ENCODE measurements at places on chromosomes 1 and 21. TPM values are rescaled to one million over a fixed set of nuclear protein-coding genes. Genes with fewer than 3 reads are reported as not detected.

- no peak for DNase-seq
Measured at GRCh38 chr21:44354001-44354405, 582 bp downstream of the TRPM2 start.

DNA sequence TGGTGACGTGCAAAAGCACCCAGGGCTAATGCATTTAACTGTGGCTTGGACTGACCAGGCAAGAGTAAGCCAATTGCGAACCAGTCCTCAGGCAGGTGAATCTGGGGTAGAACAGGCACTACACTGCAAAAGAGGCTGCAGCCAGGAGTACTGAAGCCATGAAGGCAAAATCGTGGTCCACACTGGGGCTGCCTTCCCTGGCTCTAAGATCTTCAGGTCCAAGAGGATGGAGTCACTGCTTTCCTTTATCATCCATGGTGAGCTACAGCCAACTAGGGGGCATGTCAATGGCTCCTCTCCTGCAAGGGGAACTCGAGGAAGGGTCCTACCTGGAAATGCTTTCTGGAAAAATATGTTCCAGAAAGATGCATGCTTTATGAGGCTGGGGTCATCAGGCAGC, 100.6 kb upstream of the AJAP1 start:
- DNase-seq, result no peak

DNA sequence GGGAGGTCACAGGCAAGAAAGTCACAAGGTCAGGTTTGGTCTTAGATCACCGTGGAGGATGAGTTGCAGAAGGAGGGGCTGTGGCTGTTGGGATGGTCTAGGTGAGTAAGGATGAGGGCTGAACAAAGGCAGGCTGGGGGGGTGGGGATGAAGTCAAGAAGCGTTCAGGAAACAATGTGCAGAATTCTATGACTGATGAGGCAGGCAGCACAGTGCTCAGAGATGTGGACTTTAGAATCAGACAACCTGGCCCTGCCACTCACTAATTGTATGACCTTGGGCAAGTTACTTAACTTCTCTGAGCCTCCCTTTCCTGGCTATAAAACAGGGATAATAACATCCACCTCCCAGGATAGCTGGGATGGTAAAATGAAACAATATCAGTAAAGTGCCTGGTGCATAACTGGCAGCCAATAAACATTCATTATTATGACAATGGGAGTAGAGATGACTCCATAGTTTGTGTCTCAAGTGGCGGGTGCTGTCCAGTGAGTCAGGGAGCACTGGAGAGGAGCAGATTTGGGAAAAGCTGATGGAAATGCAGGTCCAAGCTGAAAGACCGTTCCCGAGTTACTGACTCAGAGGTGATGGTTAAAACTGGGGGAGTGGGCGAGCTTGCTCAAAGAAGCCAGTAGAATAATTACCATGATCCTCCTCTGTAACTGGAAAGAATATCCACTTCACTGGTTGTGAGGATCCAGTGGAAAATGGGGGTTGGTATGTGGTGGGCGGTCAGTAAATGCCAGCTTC, 2.1 kb downstream of the TIE1 start:
- DNase-seq, result no peak

Gene FCRL2
- total RNA-seq, result not detected

Gene LAMB3
- 8.5 TPM for total RNA-seq
